ENCODE measurements at places on chromosomes 16 and 17. TPM values are rescaled to one million over a fixed set of nuclear protein-coding genes. Genes with fewer than 3 reads are reported as not detected.

DNAH9 gene
- total RNA-seq = not detected

C17orf100 gene
- 0.43 TPM for total RNA-seq

CACNA1G gene
- total RNA-seq = under 0.01 TPM

RCVRN gene
- not detected for total RNA-seq

ABI3 gene
- total RNA-seq = 1.7 TPM

KCNJ2 gene
- 0.64 TPM for total RNA-seq

CCL16 gene
- total RNA-seq = not detected

C16orf92 gene
- total RNA-seq = not detected

DCAKD gene
- 52.2 TPM for total RNA-seq

CX3CL1 gene
- total RNA-seq = 0.32 TPM

CXCL16 gene
- total RNA-seq = 0.64 TPM

ZNF469 gene
- 9.7 TPM for total RNA-seq

BORCS6 gene
- total RNA-seq = 6.0 TPM

CCL1 gene
- total RNA-seq = not detected

DNAI2 gene
- not detected for total RNA-seq

KRTAP1-4 gene
- total RNA-seq = not detected

MARVELD3 gene
- total RNA-seq = under 0.01 TPM

PPM1E gene
- under 0.01 TPM for total RNA-seq

PYY gene
- not detected for total RNA-seq

AGRP gene
- not detected for total RNA-seq

NOD2 gene
- total RNA-seq = not detected

KRTAP1-5 gene
- total RNA-seq = 16.4 TPM

MYL4 gene
- not detected for total RNA-seq

DBNDD1 gene
- 0.86 TPM for total RNA-seq

CACNA1H gene
- total RNA-seq = 12.2 TPM

NBR1 gene
- 135 TPM for total RNA-seq

CCL2 gene
- total RNA-seq = 99.3 TPM

CDH3 gene
- total RNA-seq = 2.2 TPM

PRR35 gene
- total RNA-seq = not detected

ACAP1 gene
- total RNA-seq = 1.9 TPM

Measured in fibroblast of villous mesenchyme (primary cell).